ENCODE measurements at places on chromosomes 4 and X. TPM values are rescaled to one million over a fixed set of nuclear protein-coding genes. Genes with fewer than 3 reads are reported as not detected.

CSAG1 gene
- not detected for total RNA-seq

TRIM60 gene
- total RNA-seq: not detected

MAGEA1 gene
- not detected for total RNA-seq

C4orf36 gene
- not detected for total RNA-seq

VCX3A gene
- total RNA-seq: not detected

CCNB3 gene
- 0.98 TPM for total RNA-seq

AFP gene
- not detected for total RNA-seq

ITIH6 gene
- not detected for total RNA-seq

TRIM61 gene
- 1.0 TPM for total RNA-seq

RNF128 gene
- total RNA-seq: not detected

BEX4 gene
- total RNA-seq: 12.2 TPM

GPR78 gene
- 0.08 TPM for total RNA-seq

NALF2 gene
- 0.20 TPM for total RNA-seq

SHISA3 gene
- total RNA-seq: 0.60 TPM

SHROOM2 gene
- not detected for total RNA-seq

DNA sequence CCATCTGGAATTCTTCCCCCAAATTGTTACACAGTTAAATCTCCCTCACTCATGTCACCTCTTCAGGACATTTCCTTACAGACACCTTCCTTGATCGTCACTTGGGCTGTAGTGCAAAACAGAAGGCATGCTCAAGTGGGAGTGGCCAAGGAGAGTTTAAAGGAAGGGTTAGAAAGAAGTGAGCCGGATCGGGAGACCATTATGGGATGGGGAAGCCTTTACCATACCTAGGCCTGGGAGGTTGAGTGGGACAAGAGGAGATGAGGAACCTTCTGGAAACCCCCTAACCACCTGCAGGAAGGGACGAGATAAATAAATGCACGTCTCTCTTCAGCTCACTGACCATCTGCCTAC, 102.7 kb downstream of the UCHL1 start:
- no peak for DNase-seq

GRCh38 chr4:25795566-25796454, 67.0 kb downstream of the SEL1L3 start:
- DNase-seq: no peak

DNA sequence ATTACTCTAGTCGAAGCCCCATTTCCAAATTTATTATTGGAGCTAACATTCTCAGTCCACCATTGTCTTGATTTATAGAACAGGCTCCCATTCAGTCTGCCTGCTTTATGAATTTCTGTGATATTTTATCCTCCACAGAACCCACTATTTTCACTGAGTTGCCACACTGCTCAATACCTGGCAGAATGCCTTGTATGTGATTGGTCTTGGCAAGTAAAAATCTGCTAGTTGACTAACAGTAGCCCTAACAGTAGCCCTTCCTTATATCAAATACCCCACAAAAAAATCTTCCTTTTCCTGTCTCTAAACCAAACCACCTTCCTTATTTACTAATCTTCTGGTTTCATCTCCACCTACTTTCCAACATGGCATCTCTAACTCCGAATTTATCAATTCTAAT, 82.6 kb downstream of the CHM start:
- DNase-seq: no peak

DNA sequence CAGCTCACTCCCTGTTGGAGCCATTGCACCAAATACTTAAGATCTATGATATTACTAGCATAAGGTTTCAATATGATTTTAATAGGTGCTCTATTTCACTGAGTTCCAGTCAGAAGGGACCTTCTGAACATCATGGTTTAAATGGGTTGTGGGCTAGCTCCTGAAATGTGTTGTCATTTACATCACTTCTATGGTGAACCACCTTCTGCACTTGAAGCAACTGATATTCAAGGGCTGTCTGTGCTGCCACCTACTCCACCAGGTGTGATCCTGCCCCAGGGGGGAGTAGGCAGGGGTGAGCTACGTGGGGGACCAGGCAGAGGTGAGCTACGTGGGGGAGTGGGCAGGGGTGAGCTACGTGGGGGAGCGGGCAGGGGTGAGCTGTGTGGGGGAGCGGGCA, 35.2 kb downstream of the RNF175 start:
- DNase-seq: no peak

DNA sequence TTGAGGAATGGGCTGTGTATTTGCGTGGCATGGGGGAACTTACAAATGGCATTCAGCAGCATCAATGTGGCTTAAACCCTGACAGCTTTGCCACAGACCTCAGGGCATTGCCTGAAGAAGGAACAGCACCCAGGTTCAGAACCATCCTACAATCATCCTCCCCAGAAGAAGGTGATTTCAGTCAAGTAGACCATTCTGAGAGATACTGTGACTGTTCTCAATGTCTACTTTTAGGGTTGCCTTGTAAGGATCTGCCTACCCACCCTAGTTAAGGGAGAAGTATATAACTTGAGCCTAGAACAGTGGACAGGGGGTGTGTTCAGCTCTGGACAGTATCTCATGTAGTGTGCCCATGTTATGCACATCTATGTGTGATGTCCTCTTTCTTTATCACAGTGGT, 1.6 kb upstream of the FGF5 start:
- DNase-seq: no peak

- DNase-seq: peak; percentile 42
Observed at GRCh38 chr4:56468097-56468422, 643 bp downstream of the SRP72 start.

DNA sequence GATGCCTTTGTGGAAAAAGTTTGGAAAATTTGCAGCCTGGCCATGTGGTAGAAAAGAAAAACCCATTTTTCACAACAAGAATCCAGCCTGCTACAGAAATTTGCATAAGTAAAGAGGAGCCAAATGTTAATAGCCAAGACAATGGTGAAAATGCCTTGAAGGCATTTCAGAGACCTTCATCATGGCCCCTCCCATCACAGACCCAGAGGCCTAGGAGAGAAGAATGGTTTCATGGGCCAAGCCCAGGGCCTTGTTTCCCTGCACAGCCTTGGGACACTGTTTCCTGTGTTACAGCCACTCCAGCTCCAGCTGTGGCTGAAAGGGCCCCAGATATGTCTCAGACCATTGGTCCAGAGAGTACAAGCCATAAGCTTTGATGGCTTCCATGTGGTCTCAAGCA, 101.4 kb upstream of the LINC00632 start:
- no peak for DNase-seq

GRCh38 chr4:158462611-158463010, 59.1 kb upstream of the RXFP1 start:
- no peak for DNase-seq

DNA sequence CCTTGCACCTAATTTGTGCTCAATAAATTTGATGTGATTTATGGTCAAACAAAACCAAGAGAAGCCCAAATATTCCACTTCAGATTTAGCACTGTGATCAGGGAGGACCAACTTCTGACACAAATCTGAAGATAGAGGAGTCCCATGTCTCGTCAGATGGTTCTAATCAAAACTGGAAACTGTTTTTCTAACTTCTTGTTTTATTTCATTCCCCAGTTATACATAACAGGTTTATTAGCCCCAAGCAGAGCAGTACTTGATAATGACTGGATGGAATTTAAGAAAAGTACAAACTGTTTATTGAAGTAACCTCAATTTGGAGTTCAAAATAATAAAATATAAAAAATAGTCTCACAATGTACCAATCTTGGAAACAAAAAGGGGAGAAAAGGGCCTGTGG, 310.3 kb downstream of the LDB2 start:
- DNase-seq: no peak

DNA sequence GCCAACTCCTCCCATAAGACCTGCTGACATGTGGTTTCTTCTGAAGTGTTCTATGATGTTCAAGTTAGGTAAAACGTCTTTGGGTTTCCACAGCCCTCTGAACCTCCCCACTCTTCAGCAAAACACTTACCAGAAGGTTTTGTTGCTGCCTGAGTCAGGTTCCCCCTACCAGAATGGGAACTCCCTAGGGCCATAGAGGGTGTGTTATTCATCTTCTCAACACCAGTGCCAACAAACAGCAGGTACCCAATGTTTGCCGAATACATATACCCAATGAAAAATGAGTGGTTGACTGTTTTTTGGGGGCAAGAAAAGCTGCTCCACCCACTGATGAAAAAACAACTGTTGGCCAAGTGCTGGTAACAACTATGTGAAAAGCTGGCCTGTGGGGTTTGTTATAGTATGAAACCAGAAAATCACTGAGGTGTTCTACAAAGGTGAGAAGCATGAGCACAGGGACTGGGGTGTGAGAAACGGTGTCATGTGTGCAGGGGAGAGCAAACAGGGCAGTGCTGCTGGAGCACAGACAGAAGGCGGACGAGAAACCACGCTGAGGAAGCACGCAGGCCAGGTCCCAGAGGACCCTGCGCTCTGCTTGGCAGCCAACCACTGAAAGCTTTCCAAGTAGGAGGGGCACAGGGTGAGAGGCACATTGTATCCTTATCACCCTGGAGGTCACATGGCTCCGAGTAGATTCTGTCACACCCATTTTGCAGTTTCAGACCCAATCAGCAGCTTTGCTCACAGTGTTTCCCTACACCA, 28.8 kb downstream of the ATP8A1 start:
- DNase-seq: no peak

- no peak for DNase-seq
Observed at GRCh38 chr4:76253511-76253910, 2.0 kb downstream of the FAM47E start.

DNA sequence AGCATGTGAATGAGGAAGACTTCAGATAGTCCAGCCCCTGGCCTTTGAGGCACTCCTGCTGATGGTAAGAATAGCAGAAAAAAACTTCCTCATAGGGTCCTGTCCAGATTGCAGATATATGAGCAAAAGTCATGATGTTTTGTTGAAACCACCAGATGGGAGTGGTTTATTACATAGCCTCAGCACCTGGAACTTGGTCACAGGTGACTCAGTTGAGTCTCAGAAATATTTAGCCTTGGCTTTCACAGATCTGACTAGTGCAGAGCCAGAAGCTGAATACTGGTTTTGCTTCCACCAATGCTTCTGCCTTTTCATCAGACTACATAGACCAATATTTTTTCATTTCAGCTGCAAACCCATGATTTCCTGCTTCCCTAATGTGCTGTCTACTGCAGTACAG, 994.9 kb upstream of the SLIT2 start:
- DNase-seq: no peak

GRCh38 chrX:37905436-37906147, 58.2 kb upstream of the DYNLT3 start:
- DNase-seq: no peak

DNA sequence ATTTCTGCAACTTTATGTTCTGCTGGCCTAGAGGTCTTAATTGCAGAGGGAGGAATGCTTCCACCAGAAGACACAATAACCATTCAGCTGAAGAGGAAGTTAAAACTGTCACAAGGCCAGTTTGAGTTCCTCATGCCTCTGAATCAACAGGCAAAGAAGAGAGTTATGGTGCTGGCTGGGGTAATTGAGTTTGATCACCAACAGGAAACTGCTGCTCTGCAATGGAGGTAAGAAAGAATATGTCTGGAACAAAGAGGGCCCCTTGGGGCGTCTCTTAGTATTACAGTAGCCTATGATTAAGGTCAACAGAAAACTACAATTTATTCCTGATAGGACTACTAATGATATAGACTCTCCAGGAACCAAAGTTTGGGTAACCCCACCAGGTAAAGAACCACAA, 744.0 kb downstream of the FSTL5 start:
- DNase-seq: no peak

DNA sequence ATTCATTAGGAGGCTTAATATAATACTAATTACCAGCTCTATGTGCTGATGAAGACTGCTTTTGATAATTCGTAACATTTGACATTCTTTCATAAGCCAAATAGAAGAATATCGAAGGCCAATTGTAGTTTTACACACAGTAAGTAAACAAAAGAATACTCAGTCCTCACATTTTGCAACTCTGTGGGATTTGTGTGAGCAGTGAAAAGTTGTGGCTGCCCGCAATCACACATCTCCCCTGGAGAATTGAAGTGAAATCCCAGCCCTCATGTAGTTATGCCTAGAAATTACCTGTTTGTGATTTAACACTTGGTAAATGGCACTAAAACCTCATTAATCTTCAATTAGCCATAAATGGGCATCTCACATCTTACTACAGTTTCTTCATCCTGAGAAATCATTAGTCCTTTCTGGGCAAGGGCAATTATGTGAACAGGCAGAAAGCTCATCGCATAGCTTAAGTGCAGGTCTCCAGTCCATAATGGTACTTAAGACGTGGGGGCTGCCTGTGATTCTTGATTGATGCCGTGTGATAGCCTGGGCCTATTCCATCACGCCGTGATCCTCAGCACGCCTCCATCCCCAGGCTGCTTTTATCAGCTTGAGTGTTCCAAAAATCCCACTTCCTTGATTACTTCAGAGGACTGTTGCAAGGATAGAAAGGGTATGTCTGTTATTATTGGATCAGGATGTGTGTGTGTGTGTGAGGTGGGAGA, 97.9 kb upstream of the METTL14 start:
- DNase-seq: no peak

DNA sequence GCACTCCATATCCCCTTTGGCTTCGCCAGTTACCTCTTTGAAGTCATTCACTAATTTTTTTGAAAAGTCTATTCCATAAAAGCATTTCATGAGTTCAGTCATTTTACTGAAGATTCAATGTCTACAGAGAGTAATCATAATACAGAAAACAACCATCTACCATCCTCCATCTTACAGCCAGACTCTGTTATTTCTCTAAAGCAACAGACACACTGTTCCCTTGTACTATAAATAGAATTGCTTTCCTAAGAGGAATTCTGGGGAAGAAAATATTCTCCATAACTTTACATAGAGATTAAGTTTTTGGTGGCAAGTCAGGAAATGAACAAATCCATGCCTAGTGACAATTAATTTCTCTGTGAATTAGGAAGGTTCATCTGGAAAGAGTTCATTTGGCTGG, 37.0 kb downstream of the XK start:
- no peak for DNase-seq

- no peak for DNase-seq
Observed at GRCh38 chrX:154082396-154083125, 15.0 kb downstream of the MECP2 start.

DNA sequence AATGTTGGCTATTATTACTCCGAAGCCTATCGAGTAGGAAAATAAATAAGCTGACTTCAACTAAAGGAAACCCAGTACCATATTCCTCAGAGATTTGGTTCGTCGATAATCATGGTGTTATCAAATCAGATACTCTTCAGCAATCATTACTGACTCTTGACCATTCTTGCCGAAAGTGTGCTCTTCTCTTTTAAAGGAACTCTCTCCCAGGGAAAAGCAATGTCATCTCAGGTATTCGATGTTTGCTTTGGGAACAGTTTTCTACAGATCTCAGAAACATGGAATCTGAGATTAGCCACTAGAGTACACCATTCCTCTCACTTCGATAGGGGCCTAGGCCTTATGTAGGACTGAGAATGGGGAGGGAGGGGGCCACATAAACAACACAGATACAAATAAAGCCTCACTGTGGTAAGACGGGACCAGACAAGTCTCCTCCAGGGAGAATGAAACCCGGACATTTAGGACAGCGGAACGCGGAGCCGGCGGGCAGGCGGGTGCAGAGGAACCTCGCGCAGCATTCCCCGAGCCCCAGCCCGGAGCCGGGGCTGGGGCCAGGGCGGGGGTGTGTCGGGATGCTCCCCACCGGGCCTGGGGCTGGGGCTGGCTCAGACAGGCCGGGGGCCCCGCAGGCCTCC, 581 bp downstream of the DNAJB14 start:
- DNase-seq: no peak
